ENCODE measurements at places on chromosomes 4 and X. TPM values are rescaled to one million over a fixed set of nuclear protein-coding genes. Genes with fewer than 3 reads are reported as not detected.

DNA sequence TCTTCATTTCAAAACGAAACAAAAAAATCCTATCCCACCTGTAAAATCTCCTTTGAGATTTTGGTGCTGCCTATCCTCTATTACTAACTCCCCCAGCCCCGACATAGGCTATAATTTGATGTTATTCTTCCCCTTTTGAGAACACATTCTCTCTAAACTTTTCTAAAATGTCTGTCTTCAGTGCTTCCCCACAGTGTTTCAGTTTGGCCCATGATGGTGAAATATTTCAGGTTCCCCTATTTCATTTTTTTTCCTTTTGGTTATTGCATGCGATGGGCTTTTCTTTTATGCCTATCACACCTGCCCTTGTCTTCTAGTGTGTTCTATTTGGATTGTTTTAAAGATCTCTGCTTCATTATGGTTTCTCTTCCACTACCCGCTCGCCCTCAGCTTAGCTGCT lies 14.7 kb downstream of the BCORL1 start:
- no peak for DNase-seq

- DNase-seq, result no peak
Measured at GRCh38 chr4:156633847-156634246, 337.8 kb downstream of the PDGFC start.

The FHDC1 gene
- total RNA-seq, result 0.04 TPM

DNA sequence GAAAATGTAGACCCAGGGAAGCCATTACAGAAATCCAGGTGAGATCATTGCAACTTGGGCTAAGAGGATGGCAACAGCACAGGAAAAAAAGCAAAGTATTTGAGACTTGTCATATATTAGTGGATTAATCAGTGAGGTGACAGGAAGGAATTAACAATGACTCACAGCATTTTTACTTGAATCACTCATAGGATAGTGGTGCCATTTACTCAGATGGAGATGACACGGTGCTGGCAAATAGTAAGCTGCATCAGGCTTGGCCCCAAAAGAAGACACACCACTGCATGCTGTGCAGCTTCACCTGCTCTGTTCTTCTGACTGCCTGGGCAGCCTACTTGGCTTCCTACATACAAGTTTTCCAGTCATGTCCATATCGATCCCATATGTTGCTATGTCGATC lies 144.8 kb downstream of the FRYL start:
- DNase-seq, result no peak

DNA sequence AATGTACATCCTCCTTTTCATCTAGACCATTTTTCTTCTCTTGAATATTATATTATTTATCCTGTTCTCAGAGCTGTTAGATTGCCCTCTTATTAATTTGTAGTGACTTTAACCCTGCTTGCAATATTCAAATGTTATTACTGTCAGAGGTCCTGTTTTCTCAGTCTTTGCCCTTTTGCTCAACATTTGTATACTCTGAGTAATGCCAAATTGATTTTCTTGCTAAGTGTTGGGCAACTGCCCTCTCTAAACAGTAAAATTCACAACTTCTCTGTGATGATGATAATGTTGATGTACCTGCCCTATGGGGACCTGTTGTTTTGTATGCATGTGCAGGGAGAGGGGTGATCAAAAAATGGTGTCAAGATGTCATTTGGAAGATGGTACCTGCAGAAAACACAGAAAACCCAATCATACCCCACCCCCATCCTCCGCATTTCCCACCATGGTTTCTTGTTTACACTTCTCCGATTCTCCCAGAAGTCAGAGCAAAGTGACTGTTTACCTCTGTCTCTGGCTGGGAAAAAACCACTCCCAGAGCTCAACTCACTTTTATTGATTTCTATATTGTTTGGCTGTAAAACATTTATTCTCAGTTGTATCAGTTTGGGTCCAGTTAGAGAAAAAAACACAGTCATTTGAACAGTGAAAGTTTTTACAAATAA lies 694.0 kb downstream of the IL1RAPL1 start:
- DNase-seq, result no peak

The GPRASP1 gene
- 1.1 TPM for total RNA-seq
